ENCODE measurements at places on chromosomes 5 and 9. TPM values are rescaled to one million over a fixed set of nuclear protein-coding genes. Genes with fewer than 3 reads are reported as not detected.

The FOXI1 gene
- not detected for total RNA-seq

GRCh38 chr5:173613433-173614159, 2.9 kb downstream of the BOD1 start:
- no peak for DNase-seq

- DNase-seq: no peak
These were observed 159.4 kb downstream of the CEMIP2 start for GRCh38 chr9:71608825-71609447.

- DNase-seq: no peak
These were observed 35.2 kb downstream of the OR2K2 start for GRCh38 chr9:111294691-111295451.

GRCh38 chr5:141245250-141245717, at the start of gene PCDHB15:
Gene PCDHB15, plus strand, starts transcription at chr5:141245395. Its CDS starts 184 bp downstream, at chr5:141245579.
- DNase-seq: no peak

The KCNT1 gene
- not detected for total RNA-seq

Measured in CD8-positive, alpha-beta T cell (primary cell).